ENCODE measurements at places on chromosomes 12 and 14.
A peak's percentile ranks its signal among the peaks of the same experiment; 100 is the strongest.

GRCh38 chr12:123860377-123860776, 98.3 kb downstream of the DNAH10 start:
- no peak for DNase-seq

DNA sequence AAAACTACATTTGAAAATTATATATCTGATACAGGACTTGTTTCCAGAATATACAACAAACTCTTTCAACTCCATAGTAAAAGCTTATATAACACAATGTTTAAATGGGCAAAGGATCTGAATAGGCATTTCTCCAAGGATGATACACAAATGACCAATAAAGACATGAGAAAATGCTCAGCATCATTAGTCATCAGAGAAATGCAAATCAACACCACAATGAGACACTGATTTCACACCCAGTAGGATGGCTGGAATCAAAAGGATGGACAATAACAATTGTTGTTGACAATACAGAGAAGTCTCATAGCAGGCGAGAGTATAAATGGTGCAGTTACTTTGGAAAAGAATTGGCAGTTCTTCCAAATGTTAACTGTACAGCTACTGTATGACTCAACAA, 394.9 kb downstream of the BCL11B start:
- no peak for DNase-seq

- no peak for DNase-seq
Measured at GRCh38 chr12:75850721-75851462, 180.7 kb downstream of the PHLDA1 start.

DNA sequence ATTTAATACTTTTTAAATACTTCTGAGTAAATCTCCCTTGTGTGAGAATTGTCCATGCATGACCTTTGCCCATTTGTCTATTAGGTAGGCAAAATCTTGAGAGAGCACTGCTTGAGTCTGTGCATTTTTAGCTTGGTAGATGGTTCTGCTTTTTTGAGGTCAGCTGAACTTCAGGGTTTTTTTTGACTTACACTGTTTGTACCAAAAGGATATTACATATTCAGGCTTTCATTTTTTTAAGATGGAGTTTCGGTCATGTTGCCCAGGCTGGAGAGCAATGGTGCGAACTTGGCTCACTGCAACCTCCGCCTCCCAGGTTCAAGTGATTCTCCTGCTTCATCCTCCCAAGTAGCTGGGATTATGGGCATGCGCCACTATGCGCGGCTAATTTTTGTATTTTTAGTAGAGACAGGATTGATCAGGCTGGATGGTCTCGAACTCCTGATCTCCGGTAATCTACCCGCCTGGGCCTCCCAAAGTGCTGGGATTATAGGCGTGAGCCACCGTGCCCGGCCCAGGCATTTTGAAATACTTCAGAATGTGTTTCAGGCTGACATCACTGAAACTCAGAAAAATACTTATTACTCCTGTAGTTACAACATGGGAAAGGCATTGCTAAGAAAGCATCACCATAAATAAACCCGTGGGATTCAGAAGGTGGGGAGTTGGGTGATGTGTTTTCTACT, 11.1 kb downstream of the RASSF3 start:
- no peak for DNase-seq

- DNase-seq = no peak
Measured at GRCh38 chr14:92450351-92451070, 63.1 kb upstream of the RIN3 start.

- DNase-seq = no peak
Measured at GRCh38 chr12:22399464-22400180, 65.1 kb upstream of the ST8SIA1 start.

DNA sequence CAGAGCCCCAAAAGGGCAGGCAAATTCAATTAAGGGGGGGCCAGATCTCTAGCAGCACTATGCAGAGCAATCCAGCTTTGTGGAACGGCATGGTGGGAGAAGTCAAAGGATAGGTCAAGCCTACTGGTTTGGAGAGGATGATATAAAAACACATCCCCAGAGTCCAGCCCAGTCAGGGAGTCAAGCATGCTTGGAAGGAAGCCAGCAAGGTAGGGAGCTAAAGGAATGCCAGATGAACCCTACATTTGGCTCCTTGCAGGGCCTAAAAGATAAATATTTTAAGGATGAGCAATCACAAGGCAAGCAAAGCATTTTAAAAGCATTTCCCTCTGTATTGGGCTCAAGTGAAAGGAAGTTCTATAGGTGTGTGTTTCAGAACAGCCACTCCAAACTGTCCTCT, 21.4 kb downstream of the KCTD10 start:
- DNase-seq = no peak

- DNase-seq = no peak
Measured at GRCh38 chr12:91074154-91074709, 16.4 kb upstream of the KERA start.

DNA sequence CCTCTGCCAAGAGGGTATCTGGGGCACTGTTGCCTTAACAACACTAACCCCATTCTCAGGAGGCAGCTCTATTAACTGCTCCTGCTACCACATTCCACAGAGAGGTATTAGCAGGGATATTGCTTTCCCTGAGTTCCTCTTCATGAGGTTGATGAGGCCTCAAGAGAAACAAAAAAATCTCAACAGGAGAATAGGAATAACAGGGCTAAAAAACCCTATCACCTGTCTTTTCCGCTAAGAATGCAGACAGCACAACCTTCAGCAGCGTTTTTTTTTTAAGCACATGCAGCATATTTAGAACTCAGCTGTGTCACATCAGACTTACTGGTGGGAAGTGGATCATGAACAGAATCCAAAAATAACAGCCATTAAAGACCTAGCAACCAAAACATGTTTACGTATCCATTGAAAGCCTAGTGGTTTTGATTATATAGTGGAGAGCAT, 29.2 kb downstream of the ATF7 start:
- DNase-seq = peak; percentile 16

DNA sequence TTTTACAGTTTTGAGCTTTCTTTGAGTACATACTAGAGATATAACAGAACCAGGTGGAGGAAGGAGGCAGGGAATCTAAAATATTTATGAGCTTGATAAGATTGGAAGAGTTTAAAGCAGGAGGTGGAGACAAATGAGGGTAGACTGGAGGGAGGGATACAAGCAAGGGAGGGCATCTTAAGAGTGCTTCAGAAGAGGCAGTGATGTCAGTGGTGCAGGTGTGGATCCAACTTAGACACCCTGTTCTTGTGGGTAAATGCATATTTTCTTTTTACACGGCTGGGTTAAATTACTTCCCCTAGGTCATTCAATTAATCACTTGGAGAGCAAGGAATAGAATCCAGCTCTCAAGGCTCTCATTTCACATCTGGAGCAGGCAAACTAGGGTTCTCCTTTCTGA, 146.1 kb upstream of the LRIG3 start:
- no peak for DNase-seq

GRCh38 chr12:988646-989045, 2.4 kb upstream of the ERC1 start:
- no peak for DNase-seq

DNA sequence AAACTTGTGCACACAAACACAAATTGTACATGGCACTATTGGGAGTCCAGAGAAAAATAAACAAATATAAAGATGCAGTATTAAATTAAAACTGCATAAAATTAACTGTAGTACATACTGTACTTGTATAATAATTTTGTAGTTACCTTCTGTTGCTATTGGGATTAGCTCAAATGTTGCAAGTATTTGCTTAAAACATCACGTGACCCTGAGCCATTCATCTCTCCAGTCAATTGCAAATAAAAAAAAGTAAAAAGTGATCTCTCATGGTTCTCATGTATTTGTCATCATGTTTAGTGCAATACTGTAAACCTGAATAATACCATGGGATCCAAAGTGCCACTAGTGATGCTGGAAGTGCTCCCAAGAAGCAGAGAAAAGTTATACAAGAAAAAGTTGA, 88.1 kb upstream of the NAV3 start:
- peak; percentile 19 for DNase-seq

- peak; percentile 67 for DNase-seq
Measured at GRCh38 chr12:2011643-2012607, 7.7 kb upstream of the DCP1B start.

DNA sequence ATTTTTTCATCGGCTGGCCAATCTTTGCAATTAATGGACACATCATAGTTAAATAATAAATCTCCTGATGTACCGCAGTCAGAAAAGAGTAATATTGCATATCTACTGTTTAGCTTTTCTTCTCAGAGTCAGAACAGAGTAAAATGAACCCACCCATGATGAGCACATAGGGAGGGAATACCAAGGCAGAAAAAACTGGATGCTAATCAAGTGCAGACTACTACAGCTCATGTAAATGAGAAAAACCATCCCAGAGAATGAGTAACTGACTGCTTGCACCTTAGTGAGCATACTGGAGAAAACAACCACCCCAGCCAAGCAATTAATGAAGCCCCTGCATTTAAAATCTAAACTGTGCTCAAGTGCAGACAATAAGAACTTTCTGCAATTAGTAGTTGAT, 483.7 kb downstream of the MDGA2 start:
- no peak for DNase-seq

DNA sequence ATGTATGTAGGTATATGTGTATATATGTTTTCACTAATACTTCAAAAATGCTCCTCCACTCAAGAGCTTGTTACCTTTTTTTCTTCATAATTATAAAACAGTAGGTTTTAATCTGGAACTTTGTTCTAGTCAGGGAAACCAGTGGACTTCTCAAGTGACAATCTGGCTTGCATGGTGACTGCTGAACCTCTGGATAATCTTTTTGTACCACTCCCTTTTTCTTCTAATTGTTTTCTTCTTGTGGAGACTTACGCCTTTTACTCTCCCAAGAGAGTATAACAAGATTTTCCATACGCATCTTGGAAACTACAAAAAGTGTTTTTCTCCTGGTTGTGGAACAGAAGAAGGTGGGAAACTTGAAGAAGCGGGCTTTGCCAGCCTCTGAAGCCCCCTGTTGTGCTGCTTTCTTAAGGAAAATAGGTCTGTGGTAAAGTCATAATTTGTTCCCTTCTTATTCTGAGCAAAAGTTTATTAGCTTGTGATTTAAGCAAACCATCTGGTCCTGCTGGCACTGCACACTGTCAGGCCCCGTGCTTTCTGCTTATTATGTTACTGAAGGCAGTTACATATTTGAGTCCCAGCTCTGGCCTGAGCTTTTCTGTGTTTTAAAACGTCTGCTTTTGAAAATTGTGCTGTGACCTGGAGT, 291.8 kb downstream of the ERC1 start:
- no peak for DNase-seq

- no peak for DNase-seq
Measured at GRCh38 chr14:23828616-23829015, 125.0 kb upstream of the DHRS4 start.

DNA sequence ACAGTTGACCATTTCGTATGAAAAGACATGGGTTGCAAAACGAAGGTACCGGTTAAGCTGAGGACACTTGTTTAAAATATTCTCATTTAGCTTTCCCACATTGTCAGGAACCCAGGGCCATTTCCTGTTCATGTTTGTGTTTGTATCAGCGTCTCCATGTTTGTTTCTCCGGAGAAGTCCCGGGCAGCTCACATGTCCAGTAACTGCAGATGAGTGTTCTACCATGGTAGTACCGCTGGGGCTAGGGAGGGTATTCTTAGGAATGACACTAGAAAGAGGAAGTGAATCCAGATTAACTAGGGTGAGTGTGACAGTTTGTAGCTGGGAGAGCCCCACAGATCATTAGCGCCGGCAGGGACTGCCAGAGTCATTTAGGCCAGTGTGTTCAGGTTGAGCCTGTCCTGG, 50.0 kb upstream of the EVL start:
- no peak for DNase-seq

DNA sequence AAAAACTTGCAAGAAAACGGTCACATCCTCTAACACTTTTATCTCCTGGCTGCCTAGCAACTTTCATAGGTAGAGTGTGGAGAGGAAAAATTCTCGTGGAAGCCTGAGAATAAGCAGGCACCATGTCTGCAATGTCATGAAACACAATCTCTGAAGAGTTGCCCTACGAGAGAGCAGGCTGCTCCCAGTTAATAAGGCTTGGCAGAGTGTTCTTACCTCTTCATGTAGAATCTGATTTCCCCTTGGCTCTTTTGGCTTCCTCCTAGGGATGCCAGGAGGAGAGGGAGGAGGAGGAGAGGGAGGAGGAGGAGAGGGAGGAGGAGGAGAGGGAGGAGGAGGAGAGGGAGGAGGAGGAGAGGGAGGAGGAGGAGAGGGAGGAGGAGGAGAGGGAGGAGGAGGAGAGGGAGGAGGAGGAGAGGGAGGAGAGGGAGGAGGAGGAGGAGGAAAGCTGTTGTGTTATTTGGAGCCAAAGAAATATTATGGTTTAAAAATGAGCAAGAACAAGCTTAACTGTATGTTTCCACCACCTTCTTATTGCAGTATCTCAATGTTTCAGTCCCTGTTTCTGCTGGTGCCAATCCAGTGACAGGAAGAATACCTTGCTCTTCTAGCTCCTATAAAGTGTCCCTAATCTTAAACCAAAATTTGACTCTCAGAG, 52.9 kb downstream of the EGLN3 start:
- no peak for DNase-seq

- DNase-seq = no peak
Measured at GRCh38 chr14:95519699-95520098, 3.2 kb upstream of the SYNE3 start.

- no peak for DNase-seq
Measured at GRCh38 chr14:60175255-60175902, 10.2 kb upstream of the DHRS7 start.

DNA sequence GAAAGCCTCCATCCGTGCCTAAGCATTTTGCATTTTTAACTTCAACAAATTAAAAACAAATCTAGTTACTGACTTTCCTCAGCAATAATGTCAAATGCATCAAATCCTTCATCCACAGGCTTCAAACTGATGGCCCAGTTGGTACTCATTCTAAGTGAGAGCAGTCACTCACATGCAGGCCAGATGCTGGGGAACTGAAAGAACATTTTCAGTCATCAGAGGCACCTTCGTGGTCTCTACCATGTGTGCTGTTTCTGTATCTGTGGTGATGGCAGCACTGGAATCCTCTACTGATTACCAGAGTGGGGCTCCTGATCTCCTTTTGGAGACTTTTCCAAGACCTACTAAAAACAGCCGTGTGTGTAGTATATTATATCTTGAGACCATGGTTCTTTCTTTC, 145.2 kb downstream of the PRIMA1 start:
- DNase-seq = no peak

GRCh38 chr14:61178226-61179060, 102.7 kb downstream of the TMEM30B start:
- no peak for DNase-seq

GRCh38 chr12:69342421-69342820, 5.8 kb upstream of the LYZ start:
- no peak for DNase-seq

GRCh38 chr12:105279460-105280056, 43.6 kb upstream of the APPL2 start:
- peak; percentile 8 for DNase-seq

Measured in NCI-H1092 treated with DMSO at 0.1 percent for 48 hours (cell line).